T-cell (primary cell): ENCODE measurements at places on chromosomes 12 and 14.

DNA sequence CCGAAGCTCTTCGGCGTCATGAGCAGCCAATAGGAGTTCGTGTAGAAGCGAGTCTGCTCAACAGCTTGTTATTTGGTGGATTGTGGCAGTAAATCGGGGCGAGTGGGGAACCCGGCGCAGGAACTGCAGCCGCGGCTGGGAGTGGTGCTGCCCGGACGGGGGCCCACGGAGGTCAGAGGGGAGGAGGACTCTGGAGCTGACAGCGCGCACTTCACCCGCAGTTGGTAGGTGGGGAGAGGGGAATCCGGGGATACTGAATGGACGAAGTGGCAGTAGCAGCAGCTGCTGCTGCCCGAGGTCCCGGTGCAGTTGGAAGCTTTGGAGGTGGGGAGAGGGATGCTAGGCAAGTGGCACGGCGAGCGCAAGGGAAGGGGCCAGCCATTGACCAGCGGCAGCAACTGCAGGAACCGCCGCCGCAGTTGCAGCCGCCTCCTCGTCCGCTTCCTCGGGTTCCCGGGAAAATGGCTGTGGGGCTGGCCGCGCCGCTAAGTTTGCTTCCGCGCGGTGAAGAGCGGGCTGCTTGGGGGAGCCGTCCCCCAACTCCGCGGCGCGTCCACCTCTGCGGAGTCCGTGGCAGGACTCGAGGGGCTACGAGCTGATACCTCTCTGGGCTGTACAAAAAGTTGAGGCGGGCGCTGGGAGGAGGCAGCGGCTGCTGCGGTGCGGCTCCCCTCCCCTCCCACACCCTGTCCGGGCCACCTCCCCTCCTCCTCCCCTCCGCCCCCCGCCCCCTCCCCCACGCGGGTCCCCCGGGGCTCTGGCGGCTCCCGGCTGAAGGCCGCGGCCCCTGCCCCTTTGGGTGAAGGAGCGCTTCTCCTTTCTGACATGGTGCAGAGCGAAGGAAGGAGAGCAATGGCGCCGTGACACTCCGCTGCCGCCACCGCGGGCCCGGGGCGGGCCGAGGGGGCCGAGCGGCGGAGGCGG, at the start of gene ARID4A:
Gene ARID4A (plus strand): TSS at position 79 of the 924 bp plus-strand sequence. CDS start 1,300 bp downstream, outside the sequence.
- DNase-seq, result peak; percentile 19

- no peak for DNase-seq
Measured at GRCh38 chr12:3187846-3188770, 110.9 kb downstream of the TSPAN9 start.

DNA sequence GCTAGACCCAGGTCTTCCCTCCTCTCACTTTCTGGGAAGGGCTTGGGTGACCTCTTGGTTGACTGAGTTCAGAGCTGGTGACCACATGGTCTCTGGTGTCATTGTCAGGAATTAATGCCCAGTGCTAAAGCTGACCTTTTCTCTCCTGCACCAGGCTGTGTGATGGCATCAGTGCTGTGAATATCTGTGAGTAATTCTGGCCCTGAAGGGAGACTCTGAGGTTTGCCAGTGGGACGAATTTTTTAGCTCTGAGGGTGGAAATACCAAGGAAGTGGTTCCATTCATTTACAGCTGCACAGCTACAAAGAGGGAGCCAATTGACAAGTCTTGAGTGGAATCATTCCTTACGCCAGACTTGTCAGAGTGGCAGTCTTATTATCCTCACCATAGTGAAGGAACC, 6.2 kb upstream of the KRT86 start:
- DNase-seq, result no peak

GRCh38 chr12:44379831-44380230, 496.3 kb downstream of the NELL2 start:
- DNase-seq, result no peak

DNA sequence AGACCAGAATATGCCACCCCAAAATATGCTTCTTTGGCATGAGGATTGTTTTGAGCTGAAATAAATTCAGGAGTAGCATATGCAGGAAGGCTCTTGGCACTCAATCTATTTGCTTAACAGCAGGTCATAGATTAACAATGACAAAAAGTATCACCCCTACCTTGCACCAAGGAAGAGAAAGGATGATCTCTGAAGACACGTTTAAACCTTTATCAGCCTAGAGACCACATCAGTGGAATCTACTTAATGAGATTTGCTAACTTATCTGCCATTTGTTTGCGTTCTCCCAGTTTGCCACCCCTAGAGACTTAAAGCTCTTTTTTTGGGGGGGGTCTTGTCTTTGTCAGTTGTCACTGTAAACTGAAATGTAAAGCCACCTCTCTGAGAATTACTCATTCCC, 1278.7 kb upstream of the USP15 start:
- no peak for DNase-seq

GRCh38 chr14:104973135-104973384, 5.1 kb downstream of the AHNAK2 start:
- no peak for DNase-seq

GRCh38 chr12:130827432-130827831, 11.6 kb downstream of the STX2 start:
- DNase-seq, result no peak

- no peak for DNase-seq
Measured at GRCh38 chr12:56288705-56289387, 11.3 kb downstream of the CS start.

- no peak for DNase-seq
Measured at GRCh38 chr12:115953450-115953849, 324.0 kb downstream of the MED13L start.

DNA sequence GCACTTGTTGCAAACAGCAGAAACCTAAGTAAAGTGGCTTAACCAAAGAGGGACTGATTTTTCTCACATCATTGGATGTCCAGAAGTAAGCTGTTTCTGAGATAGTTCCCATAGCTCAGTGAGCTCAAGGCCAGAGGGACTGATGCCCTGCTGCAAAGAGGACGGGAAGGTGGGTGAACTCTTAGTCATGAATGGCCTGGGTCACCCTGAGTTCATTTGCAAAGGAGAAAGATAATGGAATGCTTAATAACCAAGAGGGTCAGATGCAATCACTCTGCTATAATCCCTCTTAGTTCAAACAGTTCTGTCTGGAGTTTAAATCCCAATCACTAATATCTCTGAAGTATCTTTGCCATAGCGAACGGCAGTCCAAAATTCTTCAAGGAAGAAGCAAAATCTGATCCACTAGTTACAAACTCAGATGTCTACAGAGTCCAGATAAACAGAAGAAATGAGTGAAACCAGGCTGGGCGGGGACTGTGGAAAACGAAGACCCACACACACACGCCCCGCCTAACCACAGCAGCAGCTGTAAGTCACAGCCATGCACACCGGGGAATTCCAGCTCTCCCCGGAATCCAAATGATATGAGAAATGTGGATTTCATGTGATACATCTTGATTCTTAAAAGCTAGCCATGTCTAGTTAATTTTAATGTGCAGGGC, 289.5 kb downstream of the TMEM132D start:
- no peak for DNase-seq

DNA sequence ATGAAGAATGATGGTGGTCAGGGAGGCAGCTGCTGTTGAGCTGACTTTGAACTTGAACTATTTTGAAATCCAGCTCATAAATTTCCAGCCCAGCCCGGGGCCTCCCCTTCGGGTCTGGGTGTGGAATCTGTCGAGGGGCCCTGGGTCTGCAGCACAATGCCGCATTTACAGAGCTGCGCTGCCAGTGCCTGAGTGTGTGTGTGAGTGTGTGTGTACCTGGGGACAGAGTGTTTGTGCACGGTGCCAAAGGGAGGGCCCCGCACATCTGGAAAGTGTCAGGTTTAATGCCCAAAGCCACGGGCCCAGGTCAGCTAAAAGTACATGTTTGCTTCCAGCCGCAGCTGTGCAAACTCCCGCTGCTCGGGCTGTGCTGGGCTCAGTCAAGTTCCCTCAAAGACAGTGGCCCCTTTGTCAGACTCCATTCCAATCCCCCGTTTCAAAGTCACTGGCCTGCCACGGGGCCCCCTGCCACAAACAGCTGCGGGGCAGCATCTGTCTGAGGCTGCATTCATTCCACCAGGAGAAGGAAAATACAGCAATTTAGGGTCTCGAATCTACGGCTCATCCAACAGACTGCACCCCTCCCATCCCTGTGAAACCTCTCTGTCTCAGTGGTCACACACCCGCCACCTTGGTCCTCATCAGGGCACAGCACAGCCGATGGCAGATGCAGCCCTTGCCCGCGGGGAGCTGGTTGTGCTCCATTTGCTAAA, 16.3 kb upstream of the RFLNA start:
- DNase-seq, result no peak

DNA sequence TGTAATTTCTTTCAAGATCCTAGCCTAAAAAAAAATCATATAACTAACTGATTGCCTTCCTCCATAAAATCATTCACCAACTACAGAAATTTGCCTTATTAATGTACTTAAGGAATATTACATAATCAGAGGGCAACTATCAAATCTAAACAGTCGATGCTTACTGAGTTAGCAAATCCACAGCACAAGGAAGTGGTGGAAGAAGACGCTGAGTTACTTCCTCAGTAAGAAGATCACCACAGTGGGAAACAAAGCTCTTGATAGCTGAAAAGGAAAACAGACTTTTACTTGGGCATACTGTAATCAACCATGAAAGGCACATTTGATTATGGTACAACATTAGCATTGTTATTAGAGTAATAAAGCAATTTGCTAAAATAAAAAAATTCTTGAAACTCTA, 48.7 kb downstream of the HEATR5A start:
- no peak for DNase-seq

GRCh38 chr12:47032644-47033043, 46.8 kb upstream of the PCED1B start:
- no peak for DNase-seq

- DNase-seq, result no peak
Measured at GRCh38 chr14:81427348-81428058, 27.4 kb upstream of the STON2 start.

DNA sequence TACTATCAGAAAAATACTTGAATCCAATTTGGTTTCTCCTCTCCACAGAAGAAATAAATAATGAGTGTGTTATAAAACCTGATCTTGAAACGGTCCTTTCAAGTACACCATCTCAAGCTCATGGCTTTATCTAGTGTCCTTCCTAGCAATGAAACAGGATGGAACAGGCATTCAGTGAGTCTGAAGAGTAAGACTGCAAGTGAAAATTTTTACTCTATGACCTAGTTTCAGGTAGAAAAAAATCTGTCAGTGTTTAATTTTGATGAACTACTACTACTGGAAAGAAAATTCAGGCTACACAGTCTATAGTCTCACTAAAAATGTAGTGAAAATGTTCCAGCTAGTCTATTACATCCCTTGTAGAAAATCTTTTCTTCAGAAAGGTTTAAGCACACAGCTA, 7.7 kb downstream of the CBX5 start:
- no peak for DNase-seq

DNA sequence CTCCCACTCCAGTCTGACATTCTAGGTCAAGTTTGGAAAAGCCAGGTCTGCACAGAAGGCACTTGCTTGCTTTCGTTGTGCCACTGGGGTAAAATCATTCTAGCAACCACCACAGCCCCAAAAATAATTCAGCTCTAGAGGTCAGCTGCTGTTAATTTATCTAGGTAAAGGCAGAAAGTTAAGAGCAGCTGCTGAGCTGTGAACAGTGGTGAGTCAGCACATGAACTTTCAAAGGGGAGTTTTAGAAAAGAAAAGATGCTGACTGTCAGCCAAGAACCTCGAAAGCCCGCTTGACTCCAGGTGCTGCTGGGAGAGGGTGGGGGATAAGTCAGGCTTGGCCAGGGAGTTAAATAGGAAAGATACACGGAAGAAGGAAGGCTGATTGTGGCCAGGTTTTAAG, 12.7 kb downstream of the CCDC197 start:
- DNase-seq, result no peak

- DNase-seq, result no peak
Measured at GRCh38 chr14:99758121-99758821, 34.9 kb upstream of the EML1 start.

DNA sequence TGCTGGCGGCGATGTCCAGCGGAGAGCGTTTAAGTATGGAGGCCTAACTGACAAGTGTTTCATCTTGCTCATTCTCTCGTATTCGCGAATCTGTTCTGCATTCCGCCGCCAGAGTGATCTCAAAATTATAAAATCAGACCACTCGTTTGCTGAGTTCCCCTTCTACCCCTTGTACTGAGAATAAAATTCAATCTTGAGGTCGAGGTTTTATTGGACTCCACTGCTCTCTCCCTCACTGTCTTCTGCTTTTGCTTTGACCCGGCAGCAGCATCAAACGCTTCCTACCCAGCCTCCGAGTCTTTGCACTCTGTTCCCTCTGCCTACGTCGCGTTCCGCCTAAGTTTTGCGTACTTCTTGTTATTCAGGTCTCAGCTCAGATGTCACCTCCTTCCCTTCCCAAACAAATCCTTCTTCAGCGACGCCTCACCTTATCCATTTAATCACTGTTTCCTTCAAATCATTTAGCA, 462 bp downstream of the KNTC1 start:
- peak; percentile 9 for DNase-seq

DNA sequence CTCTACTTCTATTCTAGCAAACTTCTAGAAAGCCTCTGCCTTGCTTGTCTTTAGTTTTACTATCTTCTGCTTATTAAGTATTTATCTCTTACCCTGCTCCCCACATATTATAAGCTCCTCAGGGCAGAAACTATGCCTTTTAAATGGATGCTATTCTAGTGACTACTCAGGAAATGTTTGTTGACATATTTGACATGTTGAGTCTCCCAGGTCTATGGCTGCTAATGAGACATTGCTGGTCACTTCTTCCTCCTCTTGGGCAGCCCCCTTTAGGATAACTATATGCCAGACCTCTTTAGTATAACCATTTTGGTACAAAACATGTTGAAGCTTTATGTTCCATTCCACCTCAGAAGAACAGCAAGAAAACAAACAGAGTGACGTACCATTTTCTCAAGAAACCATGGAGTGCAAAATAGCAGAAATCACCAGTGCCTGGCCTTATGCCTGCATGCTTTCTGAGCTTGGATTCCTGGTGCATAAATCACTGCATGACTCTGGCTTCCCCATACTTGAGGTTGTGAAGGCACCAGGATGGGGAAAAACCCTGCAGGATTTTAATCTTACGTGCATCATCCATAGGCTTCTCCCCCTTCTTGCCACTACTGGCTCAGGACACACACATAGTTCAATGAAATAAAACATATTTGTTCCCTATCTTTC, 202.6 kb downstream of the TMX1 start:
- no peak for DNase-seq

DNA sequence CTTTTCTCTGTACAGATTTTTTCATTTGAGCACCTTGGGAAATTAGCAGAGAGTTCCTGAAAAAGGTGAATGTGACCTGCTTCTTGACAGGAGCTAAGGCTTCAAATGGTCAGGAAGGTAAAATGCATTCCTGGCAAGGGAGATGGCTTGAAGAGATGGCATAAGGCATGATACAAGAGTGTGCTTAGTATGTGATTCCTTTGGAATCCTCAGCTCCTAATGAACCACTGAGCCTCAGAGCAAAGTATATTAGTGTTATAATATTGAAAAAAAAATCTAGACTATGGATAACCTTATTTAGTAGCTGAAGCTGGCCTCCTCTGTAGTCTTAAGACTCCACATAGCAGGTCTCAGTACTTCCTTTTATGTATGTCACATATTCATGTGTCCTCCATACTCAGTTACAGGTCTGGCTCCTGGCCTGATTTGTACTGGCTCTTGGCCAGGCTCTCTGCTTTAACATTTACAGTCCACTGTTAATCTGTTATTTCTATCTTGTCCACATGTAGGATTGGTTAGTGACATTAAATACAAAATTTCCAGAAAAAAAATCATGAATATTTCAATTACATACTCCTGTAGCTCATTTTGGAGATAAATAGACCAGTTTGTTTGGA, 17.9 kb downstream of the TOGARAM1 start:
- no peak for DNase-seq
